ENCODE measurements at places on chromosomes 16 and 17.

GRCh38 chr16:86751076-86752030 is 173.0 kb downstream of the FOXL1 start:
- no peak for DNase-seq

DNA sequence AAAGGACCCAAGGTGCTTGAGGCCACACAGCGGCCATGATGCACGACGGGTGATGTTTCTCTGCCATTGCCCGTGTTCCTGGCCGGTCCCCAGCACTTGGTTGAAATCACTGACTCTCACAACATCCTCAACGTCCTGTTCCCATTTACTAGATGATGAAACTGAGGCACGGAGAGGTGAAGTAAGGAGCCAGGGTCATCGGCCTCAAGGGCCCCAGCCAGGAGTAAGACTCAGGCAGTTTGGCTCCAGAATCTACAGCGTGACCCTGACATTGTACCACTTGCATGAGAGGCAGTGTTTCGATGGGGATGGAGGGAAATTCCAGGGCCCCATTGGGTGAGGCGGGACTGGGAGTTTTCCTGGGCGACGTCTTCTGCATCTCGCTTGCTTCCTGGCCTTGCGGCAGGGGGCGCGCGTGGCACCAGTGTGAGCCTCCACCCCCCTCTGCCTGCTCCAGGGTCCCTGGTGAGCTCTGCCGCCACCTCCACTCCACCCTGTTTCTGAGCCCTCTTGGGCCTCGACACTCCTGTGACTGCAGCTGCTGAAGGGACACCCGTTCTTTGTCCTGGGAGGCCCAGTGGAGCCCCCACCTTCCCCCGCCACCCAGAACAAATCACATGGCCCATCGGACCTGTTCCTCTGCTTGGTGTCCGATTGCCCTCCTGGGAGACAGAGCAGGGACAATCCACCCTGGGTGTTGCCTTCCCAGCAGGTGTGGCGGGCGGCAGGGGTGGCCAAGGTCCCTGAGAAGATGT is 133.0 kb upstream of the GSE1 start:
- DNase-seq: peak; percentile 43

GRCh38 chr16:65388592-65388991 is 266.7 kb upstream of the CDH11 start:
- no peak for DNase-seq

DNA sequence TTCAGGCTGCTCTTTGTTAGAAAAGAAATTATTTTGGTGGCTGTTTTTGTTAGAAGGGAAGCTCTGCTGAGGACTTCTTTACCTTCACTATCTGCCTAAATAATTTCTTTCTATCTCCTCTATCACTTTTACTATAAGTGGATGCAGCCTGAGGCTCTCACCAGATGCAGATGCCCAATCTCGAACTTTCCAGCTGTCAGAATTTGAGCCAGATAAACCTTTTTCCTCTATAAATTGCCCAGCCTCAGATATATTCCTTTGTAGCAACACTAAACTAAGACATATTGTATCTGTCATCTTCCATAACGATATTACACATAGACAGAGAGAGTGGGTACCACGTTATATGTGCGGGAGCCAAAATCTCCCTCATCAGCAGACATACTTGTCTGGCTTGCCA is 15.7 kb upstream of the CDH8 start:
- DNase-seq: no peak

DNA sequence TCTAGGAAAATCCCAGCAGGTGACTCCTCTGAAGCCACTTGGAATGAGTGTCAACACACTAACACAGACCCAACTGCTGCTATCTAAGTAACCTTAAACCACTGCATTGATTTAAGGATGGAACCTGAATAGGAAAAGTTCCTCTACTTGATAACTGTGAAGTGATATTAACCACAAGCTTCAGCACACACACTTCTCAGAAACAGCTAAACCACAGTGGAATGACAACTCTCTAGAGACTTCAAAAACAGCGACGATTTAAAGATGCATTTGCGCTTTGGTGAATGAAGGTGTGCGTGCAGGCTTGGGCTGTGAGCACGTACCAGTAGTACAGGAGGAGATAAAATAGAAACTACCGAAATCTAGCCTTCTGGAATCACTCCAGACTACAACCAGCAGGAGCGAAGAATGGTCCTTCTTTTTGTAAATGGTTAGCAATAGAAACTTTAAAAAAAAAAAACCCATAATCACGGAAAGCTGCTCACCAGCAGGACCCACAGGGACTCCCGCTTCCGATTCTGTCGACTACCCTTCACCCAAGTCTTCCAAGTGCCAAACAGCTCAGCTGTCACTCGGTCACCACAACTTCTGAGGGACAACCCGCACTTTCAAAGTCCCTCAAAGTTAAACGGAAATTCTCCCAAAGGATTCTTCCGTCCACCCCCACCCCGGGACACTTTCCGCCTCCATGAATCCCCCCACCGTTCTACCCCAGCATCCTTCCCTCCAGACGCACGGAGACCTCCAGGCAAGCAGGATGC is 137.7 kb upstream of the CORO6 start:
- DNase-seq: peak; percentile 77

- no peak for DNase-seq
These were observed 9.2 kb downstream of the BRD7 start for GRCh38 chr16:50359626-50360025.

- DNase-seq: no peak
These were observed 10.1 kb downstream of the KCTD5 start for GRCh38 chr16:2692251-2692947.

DNA sequence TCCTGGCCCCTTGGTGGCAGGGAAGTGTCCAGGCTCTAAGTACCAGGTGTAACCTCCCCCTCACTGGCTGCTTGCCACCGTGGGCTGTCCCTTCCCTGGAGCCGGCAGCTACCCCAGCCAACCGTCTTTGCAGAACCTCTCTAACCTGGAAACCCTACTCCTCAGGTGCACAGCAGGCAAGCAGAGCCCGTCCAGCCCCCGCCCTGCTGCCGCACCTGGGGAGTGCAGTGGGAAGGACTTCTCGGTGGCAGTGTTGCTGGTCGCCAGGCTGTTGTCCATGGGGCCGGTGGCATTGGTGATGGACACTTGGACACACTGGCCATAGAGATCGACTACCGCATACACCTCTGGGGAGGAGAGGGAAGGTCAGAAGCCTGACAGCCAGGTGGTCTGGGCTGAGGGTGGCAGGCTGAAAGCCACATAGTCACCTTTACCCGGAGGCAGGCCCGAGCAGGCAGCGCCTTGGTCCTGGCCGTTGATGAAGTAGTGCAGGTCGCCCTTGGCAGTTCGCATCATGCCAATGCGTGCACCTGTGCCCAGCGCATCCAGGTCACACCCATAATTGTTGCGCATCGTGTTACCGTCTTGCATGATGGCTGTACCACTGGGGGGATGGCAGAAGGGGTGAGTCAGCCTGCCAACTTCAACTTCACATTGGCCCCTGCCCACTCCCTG is 6.5 kb downstream of the NEURL4 start:
- DNase-seq: no peak

DNA sequence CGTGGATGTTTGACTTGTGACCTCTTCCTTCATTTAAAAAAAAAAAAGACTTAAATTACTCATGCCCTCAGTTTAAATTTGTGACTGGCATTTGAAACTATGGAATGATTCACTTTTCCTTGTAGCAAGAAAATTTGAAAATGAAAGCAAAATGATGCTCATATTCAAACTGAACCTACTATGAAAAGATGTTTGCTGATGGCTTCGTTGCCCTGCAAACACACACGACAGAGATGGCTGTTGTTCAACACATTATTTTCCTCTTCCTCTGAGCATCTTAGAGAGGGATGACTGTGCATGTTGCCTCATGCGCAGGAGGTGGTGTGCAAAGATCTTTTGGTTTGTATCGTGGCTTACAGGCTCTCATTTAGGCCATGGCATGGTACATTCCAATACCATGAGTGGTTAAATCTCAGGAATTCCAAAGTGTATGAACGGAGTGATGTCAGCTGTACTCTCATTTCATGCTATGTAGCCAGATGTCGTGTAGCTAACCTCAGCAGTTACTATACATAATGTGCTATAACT is 164.5 kb downstream of the PRKCA start:
- peak; percentile 84 for DNase-seq

DNA sequence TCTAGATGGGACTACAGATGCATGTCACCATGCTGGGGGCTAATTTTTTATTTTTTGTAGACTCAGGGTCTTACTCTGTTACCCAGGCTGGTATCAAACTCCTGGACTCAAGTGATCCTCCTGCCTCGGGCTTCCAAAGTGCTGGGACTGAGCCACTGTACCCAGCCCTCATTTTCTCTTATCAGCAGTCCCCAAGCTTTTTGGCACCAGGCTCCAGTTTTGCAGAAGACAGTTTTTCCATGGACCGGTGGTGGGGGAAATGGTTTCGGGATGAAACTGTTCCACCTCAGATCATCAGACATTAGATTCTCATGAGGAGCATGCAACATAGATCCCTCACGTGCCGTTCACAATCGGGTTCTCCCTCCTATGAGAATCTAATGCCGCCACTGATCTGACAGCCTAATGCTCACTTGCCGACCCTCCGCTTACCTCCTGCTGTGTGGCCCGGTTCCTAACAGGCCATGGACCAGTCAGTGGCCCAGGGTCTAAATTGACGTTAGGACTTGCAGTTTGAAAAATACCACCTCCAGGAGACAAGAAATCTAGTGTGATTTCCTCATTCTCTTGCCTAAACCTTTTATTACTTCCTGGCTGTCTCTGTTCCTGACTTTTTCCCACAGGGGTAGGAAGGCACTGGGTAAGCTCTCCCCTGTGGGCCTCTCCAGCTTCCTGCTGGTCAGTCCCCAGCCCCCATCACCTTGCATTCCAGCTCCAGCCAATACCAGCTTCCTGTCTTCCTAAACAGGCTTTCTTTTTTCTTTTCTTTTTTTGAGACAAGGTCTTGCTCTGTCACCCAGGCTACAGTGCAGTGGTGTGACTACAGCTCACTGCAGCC is 9.3 kb upstream of the CNP start:
- no peak for DNase-seq
